Kidney (tissue), 22 donors: ENCODE measurements at places on chromosomes 3 and 15.

- no peak for DNase-seq
- H3K36me3 ChIP-seq: no peaks in the 10 kb centered on the region
- H3K4me1 ChIP-seq: peaks cover 2% of the 10 kb centered on the region
- H3K4me3 ChIP-seq: no peak overlapping the region
Measured at GRCh38 chr3:123792473-123793201, 91.5 kb downstream of the MYLK start.

DNA sequence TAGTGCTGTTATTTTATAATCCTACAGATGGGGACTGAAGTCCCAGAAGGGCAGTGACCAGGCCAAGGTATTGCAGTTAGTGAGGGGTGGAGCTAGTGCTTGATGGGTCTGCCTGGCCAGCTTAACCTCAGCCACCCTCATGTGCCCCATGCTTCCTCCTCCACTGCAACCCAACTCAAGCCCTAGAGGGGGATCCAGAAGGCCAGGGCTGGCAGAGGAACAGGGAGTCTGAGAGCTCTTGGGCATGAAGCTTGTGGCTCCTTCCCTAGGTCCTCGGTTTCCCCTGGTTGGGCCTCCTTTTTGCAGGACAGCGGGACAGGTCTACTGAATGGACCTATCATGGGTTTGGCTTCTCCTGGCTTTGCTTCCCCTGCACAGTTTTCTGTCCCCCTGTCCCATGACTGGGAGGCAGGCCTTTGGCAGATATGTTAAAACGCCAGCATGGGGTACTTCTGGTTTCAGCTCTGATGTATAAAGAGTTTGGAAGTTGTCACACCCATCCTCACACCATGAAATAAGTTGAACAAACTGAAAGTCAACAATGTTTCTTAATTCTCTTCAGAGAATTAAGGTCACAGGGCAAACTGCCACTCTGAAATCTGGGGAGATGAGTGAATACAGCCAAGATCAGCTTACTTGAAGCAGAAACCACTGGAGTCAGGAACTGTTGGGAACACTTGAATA is 103.3 kb downstream of the SMAD6 start:
- no peak overlapping the region for H3K27ac ChIP-seq
- no peaks in the 10 kb centered on the region for H3K27me3 ChIP-seq
- H3K4me3 ChIP-seq: no peak overlapping the region

- no peak overlapping the region for H3K27ac ChIP-seq
- DNase-seq: no peak
Measured at GRCh38 chr3:141267629-141268028, 36.0 kb downstream of the PXYLP1 start.

- peak; percentile 40 for DNase-seq
- H3K27me3 ChIP-seq: no peaks in the 10 kb centered on the region
- no peak overlapping the region for H3K27ac ChIP-seq
- no peaks in the 10 kb centered on the region for H3K36me3 ChIP-seq
Measured at GRCh38 chr3:189337673-189338091, 165.9 kb downstream of the TPRG1 start.

DNA sequence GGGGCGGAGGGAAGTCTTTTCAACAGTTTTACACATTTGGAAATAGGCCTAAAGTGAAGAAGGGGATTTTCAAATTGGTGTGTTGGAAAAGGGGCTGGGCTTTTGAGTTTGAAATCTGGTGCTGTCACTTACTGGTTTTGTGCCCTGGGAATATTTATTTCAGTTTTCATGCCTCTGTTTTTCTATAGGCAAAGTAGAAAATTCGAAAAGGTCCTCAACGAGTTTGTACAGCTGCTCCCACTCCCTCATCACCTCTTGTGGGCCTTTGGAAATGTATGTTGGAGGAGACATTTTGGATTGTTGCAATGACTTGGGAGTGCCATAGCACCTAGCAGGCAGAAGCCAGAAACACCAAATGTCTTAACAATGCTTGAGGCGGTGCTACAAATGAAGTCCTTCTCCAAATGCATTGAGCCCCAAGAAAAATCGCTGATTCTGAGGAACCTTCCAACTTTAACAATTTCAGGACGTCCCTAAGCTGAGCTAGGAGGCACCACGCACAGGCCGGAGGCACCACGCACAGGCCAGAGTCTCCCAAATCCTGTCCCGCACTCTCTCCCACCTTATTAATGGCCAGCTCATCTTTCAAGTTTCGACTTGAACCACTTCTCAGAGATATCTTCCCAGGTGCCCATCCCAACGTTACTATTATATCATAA is 639 bp upstream of the POLR2M start:
- no peak for DNase-seq
- H3K27ac ChIP-seq: peak overlapping the region; percentile 87
- H3K4me3 ChIP-seq: peak overlapping the region; percentile 79
- H3K4me1 ChIP-seq: no peaks in the 10 kb centered on the region
- peaks cover 8% of the 10 kb centered on the region for H3K36me3 ChIP-seq
- no peaks in the 10 kb centered on the region for H3K27me3 ChIP-seq

GRCh38 chr3:13700889-13701288 is 152.0 kb downstream of the FBLN2 start:
- no peak overlapping the region for H3K4me3 ChIP-seq
- no peak overlapping the region for H3K27ac ChIP-seq
- no peaks in the 10 kb centered on the region for H3K27me3 ChIP-seq
- no peaks in the 10 kb centered on the region for H3K36me3 ChIP-seq
